ENCODE measurements at places on chromosomes 7 and 10.

DNA sequence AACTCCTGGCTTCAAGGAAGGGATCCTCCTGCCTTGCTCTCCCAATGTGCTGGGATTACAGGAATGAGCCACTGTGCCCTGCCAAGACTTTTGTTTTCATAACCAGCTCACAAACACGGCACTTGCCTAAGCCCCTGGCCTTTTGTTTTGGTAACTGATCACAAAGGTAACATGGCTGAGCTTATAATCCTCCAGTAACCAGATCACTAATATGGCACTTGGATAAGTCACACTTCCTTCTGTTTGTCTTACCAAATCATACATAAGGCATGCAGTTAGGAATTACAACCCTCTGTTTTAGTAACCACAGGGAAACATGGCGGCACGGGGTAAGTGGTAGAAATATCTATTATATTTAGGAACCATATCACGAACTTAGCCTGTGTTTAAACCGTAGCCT, 577.1 kb downstream of the CALN1 start:
- DNase-seq = no peak

DNA sequence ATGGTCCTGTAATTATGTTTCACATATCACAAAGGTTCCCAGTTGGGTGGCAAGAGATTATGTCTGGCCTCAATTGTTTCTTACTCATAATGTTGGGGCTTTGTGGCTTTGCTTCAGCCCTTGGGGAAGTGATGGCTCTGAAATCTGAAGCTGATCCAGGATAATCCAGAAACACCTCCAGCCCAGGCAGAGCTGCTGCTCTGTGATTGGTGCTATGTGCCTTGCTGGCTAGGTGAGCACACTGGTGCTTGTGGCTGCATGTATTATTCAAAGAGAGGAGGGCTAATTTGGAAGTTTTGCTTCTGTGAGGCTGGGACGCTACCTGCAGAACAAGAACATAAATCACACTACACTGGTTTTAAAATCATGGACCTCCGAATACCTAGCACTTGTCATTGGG, 346.6 kb upstream of the MGMT start:
- no peak for DNase-seq

DNA sequence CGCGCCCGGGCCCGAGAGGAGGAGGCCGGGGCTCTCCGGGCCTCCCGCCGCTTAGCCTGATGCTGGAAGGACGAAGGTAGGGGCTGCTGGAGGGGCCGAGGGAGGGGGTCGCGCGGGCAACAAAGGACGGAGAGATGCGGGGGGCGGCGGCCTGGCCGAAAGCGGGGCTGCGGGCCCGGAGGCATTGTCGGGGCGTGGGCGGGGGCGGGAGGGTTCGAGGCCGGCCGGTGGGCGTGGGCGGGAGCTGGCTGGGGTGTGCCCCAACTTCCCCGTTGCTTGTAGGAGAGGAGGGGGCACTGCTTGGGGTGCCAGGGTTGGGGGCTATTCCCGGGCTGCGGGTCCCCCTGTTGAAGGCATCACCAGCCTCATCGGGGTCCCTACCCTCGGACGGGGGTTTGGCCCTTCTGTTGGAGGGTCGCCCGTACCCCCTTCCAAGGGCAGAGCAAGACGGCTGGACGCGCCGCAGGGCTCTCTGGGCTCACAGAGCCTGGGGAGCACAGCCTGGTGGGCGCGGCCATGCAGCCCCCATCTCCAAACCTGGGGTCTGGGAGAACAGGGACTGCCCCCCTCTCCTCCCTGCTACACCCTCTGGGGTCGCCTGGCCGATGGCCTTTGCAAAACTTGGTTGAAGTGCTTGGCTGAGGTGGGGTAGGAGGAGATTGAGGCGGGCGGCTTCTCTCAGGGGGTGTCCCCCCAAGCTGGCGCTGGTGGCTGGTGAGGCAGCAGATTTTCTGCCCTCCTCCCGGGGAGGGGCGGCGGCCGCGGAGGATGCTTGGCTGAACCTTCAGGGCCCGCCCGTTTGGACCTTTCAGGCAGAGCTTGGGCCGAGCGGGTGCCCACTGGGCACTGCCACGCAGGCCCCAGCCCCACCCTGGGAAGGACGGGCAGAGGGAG, 699 bp downstream of the CLIP2 start:
- DNase-seq = peak; percentile 65

- DNase-seq = no peak
Observed at GRCh38 chr10:31724296-31724695, 204.3 kb downstream of the ARHGAP12 start.

DNA sequence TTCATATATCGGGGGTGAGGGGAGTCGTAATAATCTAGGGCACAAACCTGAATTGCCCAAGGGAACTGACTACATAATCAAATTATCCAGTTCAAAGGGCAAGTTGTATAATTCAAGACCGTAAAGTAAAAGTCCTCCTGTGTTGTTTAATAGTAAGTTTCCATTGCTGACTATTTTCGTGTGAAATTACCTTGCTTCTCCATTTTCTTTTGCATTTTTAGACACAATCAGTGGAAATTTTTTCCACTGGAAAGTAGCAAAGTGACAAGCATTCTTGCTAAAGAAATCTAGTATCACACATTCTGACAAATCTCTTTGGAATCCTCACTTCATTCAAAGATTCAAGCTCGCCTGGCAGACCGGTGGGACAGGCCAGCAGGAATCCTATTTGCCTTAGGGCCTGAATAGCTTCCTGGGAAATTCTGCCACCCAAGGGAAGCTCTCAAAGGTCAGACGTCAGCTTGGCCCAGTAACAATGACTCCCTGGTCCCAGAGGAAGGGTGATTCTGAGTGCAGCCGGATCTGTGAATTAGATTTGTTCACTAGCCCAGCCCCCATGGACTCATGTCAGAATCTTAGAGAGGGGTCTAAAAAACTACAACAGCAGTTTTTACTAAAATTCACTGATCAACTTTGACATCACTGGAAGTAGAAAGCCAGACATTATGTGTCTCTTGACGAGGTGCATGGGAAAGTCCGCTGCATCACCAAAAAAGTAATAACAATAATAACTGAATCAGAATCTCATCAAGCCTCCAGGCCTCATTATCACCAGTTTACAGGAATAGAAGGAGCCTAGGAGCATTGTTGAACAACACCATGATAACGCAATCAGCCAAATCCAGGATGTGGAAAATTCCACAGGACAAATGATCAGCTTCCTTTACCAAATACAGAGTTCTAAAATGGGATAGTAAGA, 161.0 kb downstream of the SKIDA1 start:
- DNase-seq = no peak

DNA sequence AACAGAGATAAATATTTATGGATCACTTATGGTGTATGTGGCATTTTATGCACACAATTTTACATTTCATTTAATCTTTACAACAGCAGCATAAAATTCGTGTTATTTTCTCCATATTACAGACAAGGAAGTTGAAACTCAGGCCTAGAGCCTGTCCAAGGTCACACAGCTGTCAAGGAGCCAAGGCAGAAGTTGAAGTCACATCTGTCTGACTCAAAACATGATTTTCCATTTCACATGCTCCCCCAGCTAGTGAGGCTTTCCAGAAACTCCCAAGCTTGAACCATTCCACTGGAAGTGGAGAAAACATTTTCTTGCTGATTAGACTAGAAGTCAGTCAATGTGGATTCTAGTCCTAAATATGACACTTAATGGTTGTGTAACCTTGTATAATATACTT, 110.5 kb downstream of the HECTD2 start:
- no peak for DNase-seq

- DNase-seq = no peak
Observed at GRCh38 chr10:10985361-10985760, 32.3 kb upstream of the CELF2 start.

- no peak for DNase-seq
Observed at GRCh38 chr7:147012666-147013065, 896.1 kb downstream of the CNTNAP2 start.

GRCh38 chr10:117461766-117462423, 80.7 kb upstream of the EMX2 start:
- DNase-seq = no peak

DNA sequence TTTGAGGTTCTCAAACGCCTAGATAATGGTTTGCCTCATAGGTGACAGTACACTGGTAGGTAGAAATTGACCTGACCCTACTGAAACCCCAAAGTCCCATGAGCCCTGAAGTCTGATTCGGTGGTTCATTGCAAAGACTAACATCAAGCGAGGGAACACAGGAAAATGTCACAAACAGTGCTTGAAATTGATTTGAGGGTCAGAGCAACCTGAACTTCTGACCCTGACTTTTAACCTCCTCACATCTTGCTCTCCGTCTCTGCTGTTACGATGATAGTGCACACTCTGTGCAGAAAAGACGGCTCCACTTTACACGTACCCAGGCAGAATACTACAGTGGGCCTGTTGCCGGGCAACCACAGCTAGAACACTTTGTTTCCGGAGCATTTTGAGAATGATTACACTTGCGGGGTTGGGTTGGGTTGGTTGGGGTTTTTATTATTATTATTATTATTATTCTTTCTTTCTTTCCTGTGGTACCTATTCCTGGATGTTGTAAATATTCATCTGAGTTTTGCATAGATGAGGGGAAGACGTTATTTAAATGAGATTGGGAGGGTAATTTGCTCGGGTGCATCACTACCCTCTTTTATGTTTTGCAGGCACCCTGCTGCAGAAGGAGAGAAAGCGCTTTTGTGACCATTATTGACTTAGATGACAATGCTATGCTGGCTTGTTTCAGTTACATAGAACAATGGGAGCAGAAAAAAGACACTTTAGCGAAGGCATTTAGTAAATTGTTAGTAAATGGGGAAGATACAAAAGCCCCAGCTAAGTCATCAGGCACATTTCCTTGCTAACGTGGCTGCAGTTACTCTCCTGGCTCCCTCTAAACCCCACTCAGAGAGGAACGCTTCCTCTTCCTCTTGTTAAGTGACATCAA, 438.1 kb upstream of the NRP1 start:
- no peak for DNase-seq

GRCh38 chr10:100827819-100828737, 82.7 kb downstream of the PAX2 start:
- DNase-seq = peak; percentile 83

DNA sequence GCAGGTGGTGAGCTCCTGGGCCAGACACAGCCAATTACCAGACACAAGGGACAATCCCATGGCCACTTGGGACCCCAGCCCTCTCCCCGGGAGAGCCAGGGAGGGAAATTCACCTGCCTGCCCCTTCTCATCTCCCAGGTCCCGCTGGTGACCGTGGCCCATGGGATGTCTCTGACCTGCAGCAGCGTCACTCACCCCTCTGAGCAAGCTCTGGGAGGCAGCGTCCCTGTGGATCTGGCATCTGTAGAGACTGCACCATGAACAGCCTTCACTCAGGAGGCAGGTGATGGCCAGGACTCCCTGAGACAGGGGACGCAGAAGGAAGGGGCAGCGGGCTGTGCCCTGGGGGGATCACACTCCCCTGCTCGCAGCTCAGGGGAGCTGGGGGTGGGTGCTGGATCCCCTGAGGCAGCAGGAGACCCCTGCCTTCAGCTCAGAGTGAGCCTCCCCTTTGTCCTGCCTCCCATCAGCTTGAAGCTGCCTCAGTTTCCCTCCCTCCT, 90.8 kb downstream of the FOXL3 start:
- no peak for DNase-seq

DNA sequence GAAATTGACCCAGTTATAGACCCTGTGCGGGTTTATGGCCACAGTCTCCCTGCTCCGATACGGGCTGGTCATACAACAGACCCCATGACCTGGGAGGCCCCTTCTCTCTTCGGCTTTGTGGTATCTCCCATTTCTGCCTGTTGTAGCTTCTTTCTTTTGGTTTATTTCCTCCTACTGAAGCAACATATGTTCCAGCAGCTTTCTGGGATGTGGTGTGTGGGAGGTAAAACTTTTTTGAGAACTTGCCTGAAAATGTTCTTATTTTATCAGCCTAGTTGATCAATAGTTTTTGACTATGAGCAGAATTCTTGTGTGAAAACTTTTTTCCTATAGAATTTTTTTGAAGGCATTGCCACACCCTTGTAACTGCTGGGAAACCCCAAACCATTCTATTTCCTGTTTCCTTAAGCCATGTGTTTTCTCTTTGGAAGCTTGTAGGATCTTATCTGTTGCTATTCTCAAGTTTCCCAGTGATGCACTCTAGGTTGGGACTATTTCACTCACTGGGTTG, 80.0 kb downstream of the DAGLB start:
- DNase-seq = no peak

DNA sequence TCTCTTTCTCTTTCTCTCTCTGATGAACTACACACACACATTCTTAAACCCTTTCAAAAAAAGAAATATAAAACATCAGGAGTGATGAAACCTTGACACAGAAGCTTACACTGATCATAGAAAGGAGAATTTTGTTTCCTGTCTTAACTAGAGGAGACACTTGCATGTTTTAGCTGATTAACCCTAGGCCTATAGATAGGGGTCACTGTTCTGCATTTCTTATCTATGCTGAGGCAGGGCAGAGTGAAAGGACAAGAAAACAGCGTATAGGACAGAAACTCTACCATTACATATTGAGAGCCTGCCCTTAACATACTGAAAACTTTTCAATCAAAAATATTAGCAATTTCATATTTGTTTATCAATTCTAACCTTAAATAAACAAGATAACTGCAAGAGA, 680.6 kb upstream of the MBL2 start:
- DNase-seq = no peak

- DNase-seq = no peak
Observed at GRCh38 chr7:74612015-74612829, 45.3 kb upstream of the GTF2I start.

- DNase-seq = no peak
Observed at GRCh38 chr7:156919132-156919713, 26.2 kb upstream of the LMBR1 start.
